ENCODE measurements at places on chromosomes 2 and 18. TPM values are rescaled to one million over a fixed set of nuclear protein-coding genes. Genes with fewer than 3 reads are reported as not detected.
A peak's percentile ranks its signal among the peaks of the same experiment; 100 is the strongest.

DNA sequence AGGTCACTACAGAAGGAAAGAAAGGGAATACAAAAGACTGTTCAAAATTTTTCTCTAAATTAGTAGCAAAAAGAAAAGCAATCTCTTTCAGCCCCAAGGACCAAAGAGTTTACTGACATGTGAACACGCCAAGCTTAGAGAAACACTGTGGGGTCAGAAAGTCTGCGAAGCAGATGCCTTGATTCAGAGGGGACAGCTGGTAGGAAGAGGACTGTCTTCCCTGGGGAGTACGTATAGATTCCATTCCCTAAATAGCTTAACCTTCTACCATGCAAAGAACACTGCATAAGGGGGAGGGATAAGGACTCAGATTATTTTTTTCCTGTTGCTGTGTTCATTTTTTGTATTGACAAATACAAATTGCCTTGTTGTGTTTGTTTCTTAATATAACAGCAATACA, 96.1 kb downstream of the IRS1 start:
- no peak overlapping the region for H3K27ac ChIP-seq
- peaks cover 12% of the 10 kb centered on the region for H3K27me3 ChIP-seq
- DNase-seq: no peak
- peaks cover 5% of the 10 kb centered on the region for H3K4me1 ChIP-seq

GRCh38 chr2:237759176-237759575, 39.4 kb upstream of the RBM44 start:
- no peaks in the 10 kb centered on the region for H3K27me3 ChIP-seq
- no peaks in the 10 kb centered on the region for H3K4me1 ChIP-seq
- H3K27ac ChIP-seq: peak overlapping the region; percentile 27
- no peak overlapping the region for H3K4me3 ChIP-seq

Gene RFTN2
- total RNA-seq: not detected

GRCh38 chr18:23136326-23137096, 1.2 kb downstream of the CABLES1 start:
- H3K27me3 ChIP-seq: peaks cover 58% of the 10 kb centered on the region
- peak overlapping the region; percentile 34 for H3K4me3 ChIP-seq
- DNase-seq: no peak

DNA sequence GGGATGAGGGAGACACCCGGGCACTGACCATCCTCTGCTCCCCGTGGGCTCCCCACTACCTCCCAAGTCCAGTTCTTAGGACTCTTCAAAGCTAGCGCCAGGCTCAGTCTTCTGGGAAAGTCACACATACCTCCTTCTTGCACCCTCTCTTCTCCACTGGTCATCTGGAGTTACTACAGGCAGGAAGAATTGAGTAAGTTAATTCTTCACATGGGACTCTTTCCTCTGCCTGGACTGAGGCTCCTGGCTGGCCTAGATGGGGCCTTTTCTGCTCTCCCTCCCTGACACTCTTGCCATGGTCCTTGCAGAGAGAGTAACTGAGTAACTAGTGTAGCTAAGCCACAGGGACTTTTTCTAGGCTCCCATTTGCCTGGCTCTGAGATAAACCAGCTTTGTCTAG, 96.5 kb upstream of the CELF4 start:
- no peak overlapping the region for H3K4me3 ChIP-seq
- H3K27me3 ChIP-seq: no peaks in the 10 kb centered on the region
- DNase-seq: no peak
- H3K36me3 ChIP-seq: no peaks in the 10 kb centered on the region
- no peak overlapping the region for H3K27ac ChIP-seq

Gene IL37
- total RNA-seq: not detected

DNA sequence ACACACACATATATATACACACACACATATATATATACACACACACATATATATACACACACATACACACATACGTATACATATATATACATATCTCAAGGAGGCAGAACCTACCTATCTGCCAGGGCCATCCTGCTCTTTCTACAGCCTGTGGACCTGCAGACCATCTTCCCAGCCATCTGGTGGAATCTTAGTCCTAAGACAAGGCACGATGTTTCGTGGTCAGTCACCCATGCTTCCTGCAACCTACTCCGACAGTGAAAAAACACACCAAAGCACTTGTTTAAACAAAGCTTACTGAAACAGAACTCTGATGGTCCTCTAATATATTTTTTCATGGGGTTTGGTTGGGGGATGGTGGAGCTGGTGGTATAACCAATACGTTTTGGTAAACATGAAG, 164.2 kb upstream of the ZNF521 start:
- no peak overlapping the region for H3K4me3 ChIP-seq
- H3K36me3 ChIP-seq: no peaks in the 10 kb centered on the region
- H3K27ac ChIP-seq: no peak overlapping the region
- no peaks in the 10 kb centered on the region for H3K4me1 ChIP-seq
- no peaks in the 10 kb centered on the region for H3K27me3 ChIP-seq

DNA sequence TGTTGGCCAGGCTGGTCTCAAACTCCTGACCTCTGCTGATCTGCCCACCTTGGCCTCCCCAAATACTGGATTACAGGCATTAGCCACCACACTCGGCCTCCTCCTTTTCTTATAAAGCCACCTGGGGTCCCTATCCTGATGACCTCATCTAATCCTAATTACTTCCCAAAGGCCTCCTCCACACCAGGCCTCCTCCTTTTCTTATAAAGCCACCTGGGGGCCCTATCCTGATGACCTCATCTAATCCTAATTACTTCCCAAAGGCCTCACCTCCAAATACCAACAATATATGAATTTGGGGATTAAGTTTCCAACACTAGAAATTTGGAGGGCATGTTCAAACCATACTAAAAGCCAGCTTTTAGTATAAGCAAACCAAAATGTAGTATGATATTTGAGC, 9.7 kb upstream of the RMC1 start:
- no peak for DNase-seq
- no peaks in the 10 kb centered on the region for H3K27me3 ChIP-seq
- H3K4me1 ChIP-seq: peaks cover 2% of the 10 kb centered on the region
- no peak overlapping the region for H3K27ac ChIP-seq

DNA sequence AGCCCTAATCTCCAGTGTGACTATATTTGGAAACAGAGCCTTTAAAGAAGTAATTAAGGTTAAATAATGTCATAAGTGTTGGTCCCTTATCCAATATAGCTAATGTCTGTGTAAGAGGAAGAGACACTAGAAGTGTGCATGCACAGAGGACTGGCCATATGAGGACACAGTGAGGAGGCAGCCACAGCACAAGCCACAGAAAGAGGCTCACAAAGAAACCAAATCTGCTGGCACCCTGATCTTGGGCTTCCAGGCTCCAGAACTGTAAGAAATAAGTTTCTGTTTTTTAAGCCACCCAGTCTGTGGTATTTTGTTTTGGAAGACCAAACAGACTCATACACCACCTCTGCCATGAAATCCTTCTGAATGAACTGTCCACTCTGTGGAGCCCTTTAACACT, 186.4 kb upstream of the SLC39A10 start:
- H3K27ac ChIP-seq: no peak overlapping the region
- no peaks in the 10 kb centered on the region for H3K27me3 ChIP-seq
- H3K4me3 ChIP-seq: no peak overlapping the region

DNA sequence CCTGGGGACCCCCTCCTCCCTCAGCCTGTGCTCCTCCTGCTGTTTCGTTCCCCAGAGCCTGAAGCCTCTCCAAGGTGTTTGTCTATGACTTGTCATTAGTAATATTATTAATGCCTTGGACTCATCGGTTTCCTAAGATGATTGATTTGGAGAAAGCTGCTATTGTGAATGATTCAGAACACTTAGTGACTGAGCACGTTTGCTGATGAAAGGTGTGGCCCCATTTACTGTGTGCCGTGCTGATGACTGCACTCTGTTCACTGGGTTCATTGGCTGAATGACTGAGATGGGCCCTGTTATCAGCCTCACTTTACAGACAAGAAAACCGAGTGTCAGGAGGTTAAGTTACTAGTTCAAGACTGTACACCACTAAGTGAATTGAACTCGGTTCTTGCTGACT, 111.4 kb downstream of the SPP2 start:
- DNase-seq: no peak
- no peaks in the 10 kb centered on the region for H3K27me3 ChIP-seq
- peaks cover 25% of the 10 kb centered on the region for H3K4me1 ChIP-seq

DNA sequence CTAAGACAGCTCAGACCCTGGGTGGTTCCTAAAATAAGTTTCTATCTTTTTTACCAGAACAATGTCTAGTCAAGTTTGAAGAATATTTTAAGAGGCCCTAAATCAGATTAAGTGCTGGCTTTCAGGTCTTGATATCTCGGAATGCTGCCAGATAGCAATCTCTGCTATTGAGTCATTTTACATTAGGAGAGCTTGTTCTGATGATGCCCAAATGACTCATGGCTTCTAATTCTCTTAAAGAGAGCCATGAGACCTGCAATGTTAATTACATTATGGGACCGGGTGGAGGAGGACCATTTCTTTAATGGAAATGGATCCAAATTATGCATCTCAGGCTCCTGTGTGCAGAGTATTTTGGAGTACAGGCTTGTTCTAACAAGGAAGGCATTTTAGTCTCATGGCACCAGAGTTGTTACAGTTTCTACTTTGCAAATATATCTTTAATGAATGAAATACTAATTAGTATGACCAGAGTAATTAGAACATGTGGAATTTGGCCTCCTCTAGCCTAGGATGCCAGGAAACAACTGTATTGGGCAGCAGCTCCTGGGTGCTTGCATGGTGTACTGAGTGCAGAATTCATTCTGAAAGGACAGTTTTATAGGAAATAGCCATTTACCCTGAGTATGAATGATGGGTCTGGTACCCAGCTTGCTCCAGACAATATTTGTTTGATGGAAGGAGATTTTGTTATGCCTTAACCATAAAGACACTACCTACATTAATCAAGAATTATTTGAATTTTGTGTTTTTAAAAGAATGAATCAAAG, 94.0 kb upstream of the SULT1C3 start:
- no peak overlapping the region for H3K27ac ChIP-seq
- no peak for DNase-seq
- no peaks in the 10 kb centered on the region for H3K4me1 ChIP-seq
- no peaks in the 10 kb centered on the region for H3K36me3 ChIP-seq
- H3K27me3 ChIP-seq: no peaks in the 10 kb centered on the region

Gene DSG4
- total RNA-seq: not detected

GRCh38 chr18:2979871-2980790, 32.8 kb downstream of the LPIN2 start:
- H3K36me3 ChIP-seq: peaks cover 33% of the 10 kb centered on the region
- peak overlapping the region; percentile 91 for H3K27ac ChIP-seq
- no peaks in the 10 kb centered on the region for H3K27me3 ChIP-seq
- H3K4me1 ChIP-seq: peaks cover 83% of the 10 kb centered on the region
- peak; percentile 65 for DNase-seq

- no peak overlapping the region for H3K4me3 ChIP-seq
- H3K36me3 ChIP-seq: no peaks in the 10 kb centered on the region
- peaks cover 1% of the 10 kb centered on the region for H3K27me3 ChIP-seq
- DNase-seq: no peak
These were observed 75.2 kb upstream of the OTOS start for GRCh38 chr2:240215676-240216051.

Measured in activated CD8-positive, alpha-beta memory T cell treated with anti-CD3 and anti-CD28 coated beads, Interleukin-2, amount 10 ng/mL, durations not matched to agents 7 days and 5 days (primary cell).